ENCODE measurements at places on chromosomes 4 and X.

- no peak for DNase-seq
Observed at GRCh38 chrX:53279296-53280237, 1.8 kb downstream of the IQSEC2 start.

DNA sequence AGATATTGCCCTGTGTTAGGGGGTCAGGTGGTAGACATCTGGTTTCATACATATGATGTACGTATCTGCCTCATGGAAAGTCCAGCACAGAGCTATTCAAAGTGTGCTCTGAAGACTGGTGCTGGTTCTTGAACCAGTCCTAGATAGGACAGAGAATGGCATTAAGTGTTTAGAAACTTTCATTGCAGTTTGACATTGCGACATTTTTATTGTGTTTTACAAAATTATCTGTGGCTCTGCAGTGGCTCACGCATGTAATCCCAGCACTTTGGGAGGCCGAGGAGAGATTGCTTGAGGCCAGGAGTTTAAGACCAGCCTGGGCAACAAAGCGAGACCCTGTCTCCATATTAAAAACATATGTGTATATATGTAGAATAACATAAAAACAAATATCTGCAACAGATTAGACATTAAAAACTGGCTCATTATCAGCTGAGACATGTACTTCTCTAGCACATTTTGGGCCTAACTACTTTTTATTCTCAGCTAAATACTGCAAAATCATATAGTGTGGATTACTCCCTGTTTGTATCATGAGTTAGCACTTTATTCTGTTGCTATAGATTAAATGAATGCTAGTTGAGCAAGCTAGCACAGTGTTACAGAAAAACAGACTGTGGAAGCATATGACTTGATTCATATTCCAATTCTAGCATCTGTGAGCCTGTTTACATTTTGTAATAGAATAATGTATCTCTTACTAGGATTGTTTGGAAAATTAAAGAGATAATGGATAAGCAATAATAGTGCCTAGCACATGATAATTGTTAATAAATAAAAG lies 57.1 kb downstream of the USP9X start:
- no peak for DNase-seq

GRCh38 chrX:129640737-129641136 lies 14.0 kb downstream of the APLN start:
- no peak for DNase-seq

- DNase-seq, result no peak
Observed at GRCh38 chrX:148070504-148070877, 89.4 kb downstream of the FMR1NB start.

GRCh38 chr4:121217351-121217750 lies 53.2 kb upstream of the TNIP3 start:
- DNase-seq, result no peak

- DNase-seq, result no peak
Observed at GRCh38 chr4:40281099-40281498, 54.0 kb upstream of the CHRNA9 start.

DNA sequence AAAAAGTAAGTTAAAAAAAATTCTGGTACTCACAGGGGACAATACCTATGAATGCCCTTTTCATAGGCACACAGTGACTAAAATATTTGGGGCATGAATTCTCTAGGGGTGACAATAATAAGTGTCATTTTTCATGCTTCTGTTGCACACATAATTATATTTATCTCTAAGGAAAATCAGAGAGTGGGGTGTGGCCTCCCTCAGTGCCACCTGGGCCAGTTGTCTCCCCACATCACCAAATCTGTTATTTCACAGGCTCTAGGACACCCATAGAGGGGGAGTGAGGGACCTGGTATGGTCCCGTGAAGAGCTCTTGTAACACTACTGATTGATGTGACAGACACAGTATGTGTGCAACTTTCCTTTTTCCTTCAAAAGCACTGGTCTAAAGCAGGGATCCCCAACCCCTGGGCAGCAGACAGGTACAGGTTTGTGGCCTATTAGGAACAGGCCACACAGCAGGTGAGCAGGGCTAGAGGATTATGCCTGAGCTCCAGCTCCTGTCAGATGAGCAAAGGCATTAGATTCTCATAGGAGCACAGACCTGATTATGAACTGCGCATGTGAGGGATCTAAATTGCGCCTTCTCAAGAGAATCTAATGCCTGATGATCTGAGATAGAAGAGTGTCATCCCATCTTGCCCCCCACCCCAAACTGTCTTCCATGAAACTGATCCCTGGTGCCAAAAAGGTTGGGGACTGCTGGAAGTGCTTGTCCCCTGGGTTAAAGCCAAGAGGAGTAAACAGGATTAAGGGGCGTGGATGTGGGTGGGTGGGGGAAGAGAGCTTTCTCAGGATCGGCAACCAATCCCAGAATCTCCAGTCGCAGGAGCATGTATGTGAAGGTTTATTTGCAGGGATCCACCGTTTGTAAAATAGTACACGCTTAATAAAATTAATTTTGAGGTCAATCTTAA lies 856 bp downstream of the SLC9B1 start:
- no peak for DNase-seq

GRCh38 chr4:179278647-179279046 lies 1836.4 kb upstream of the AGA start:
- no peak for DNase-seq

All from stimulated activated CD8-positive, alpha-beta memory T cell treated with anti-CD3 and anti-CD28 coated beads, Interleukin-15, amount 100 ng/mL, for 24 hours (primary cell).